Activated T-helper 2 cell treated with anti-CD3 and anti-CD28 coated beads, Interferon-gamma antibody, Interleukin-2, Interleukin-4, amounts not matched to agents 10 μg/mL and 5 μg/mL and 100 μg/mL, durations not matched to agents 14 hours and 24 hours and 36 hours (primary cell): ENCODE measurements at places on chromosomes 1 and 21.

- no peak overlapping the region for H3K27ac ChIP-seq
- H3K36me3 ChIP-seq, result no peaks in the 10 kb centered on the region
- no peak overlapping the region for H3K4me3 ChIP-seq
- H3K4me1 ChIP-seq, result peaks cover 8% of the 10 kb centered on the region
- peaks cover 25% of the 10 kb centered on the region for H3K27me3 ChIP-seq
Observed at GRCh38 chr1:21662426-21663247, 6.5 kb downstream of the RAP1GAP start.

DNA sequence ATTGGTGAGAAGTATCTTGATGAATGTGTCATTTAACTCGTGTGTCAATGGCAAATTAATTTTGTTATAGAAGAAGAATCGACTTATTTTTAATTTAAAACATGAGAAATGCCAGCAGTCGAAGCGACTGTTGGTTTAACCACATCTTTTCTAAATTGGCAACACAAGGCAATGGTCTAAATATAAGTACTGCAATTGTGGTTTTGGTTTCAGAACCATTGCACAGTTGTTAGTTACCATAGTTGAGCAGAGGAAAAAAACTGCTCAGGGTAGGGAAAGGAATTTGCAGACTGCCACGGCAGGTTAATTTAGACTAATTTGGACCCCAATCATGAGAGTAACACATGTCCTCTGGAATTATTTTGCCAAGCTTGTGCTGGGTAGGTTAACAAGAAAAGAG lies 185.6 kb upstream of the RUNX1 start:
- peaks cover 49% of the 10 kb centered on the region for H3K4me1 ChIP-seq
- peaks cover 33% of the 10 kb centered on the region for H3K36me3 ChIP-seq
- no peak overlapping the region for H3K4me3 ChIP-seq

GRCh38 chr1:115182012-115182715 lies 92.9 kb upstream of the TSPAN2 start:
- no peak overlapping the region for H3K4me3 ChIP-seq
- H3K27ac ChIP-seq, result no peak overlapping the region
- H3K36me3 ChIP-seq, result no peaks in the 10 kb centered on the region
- no peaks in the 10 kb centered on the region for H3K27me3 ChIP-seq
- no peak for DNase-seq

DNA sequence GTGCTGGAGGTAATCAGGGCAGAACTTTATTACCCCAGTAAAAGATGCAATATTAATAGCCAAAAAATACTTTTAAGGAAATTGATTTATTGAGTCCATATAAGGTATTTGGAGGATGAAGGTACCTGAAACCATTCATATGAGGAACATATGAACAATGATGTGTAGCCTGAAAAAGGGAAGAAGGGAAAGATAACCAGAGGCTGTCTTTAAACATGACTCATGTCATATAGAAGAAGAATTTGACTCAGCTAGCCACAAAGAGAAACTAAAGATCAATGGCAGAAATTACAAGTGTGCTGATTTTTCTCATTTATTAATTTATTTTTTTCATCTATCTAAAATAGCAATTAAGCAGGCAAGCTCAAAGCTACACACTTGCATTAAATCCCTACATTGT lies 136.2 kb upstream of the DUSP10 start:
- DNase-seq, result no peak
- H3K4me1 ChIP-seq, result peaks cover 12% of the 10 kb centered on the region
- H3K36me3 ChIP-seq, result no peaks in the 10 kb centered on the region
- H3K4me3 ChIP-seq, result no peak overlapping the region
- H3K27me3 ChIP-seq, result peaks cover 6% of the 10 kb centered on the region
- H3K27ac ChIP-seq, result no peak overlapping the region
